ENCODE measurements at places on chromosomes 3 and 15.

DNA sequence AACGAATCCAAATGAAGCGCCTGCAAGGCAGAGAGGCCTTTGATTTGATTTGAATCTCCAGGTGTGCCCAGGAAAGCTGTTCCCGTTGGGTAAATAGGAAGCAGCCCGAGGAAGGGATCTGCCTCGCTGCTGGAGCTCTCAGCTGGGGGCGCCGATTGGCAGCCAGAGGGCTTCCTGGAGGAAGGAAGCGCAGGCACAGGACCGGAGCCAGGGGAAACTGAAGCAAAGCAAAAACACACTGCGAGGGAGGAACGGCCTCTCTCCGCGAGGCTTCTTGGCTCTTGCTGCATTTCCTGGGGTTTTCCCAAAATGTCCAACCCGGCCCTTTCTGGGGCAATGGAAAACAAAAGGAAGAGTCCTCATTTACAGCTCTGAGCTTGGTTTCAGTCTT lies 80.3 kb downstream of the TMEM266 start:
- no peak for DNase-seq

DNA sequence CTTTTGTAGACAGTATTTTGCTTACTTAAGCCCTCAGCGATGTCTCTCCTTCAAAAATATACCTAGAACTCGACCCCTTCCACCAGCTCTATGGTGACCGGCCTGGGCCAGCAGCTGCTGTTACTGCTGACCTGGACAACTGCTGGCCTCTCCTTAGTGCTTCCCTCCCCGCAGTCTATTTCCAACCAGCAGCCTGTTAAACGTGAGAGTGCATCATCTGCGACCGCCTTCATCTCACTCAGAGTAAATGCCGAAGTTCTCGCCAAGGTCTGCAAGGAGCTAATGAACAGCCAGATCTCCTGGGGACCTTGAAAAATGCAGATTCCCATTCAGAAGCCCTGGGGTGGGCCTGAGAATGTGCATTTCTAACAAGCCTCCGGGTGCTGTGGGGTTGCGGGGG lies 86.7 kb downstream of the RPLP1 start:
- DNase-seq: no peak

DNA sequence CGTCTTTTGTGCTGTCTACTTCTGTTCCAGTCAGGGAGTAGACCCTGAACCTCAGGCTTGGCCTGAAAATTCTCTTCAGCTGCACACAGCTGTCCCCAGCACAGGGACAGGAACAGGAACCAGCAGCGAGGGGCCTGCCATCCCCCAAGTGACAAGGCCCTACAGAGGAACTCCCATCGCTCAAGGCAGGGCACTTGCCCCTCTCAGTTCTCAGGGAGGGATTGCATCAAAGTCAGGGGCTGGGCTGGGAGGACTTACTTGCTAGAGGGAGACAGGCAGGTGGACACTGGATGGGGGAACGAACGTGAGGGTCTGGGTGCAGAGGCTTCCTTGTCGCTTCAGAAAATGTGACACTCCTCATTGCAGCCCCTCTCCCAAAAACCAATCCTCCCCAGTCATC lies 163.6 kb downstream of the CHSY1 start:
- DNase-seq: no peak

DNA sequence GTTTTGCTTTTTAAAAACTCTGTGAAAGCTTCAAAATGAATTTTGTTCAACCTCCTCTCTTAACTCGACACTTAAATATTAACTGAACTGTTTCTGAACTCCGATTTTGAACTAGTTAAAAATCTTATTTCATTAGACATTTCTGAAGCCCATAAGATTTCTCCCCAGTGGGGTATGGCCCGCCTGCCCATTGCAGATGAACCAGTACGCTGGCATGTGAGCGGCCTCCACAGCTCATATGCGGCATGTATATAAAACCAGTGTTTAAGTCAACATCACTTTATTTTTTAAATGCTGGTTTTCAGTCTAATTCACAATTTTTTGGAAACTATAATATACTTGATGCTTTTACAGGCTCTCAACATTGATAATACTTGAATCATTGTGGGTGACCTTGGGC lies 50.2 kb downstream of the CPN2 start:
- DNase-seq: no peak

Data from NCI-H1694 treated with DMSO at 0.1 percent for 48 hours (cell line).